CD4-positive, alpha-beta memory T cell (primary cell): ENCODE measurements at places on chromosomes 5 and 9. TPM values are rescaled to one million over a fixed set of nuclear protein-coding genes. Genes with fewer than 3 reads are reported as not detected.

The BHMT2 gene
- not detected for total RNA-seq

The SPINK6 gene
- total RNA-seq: not detected

- DNase-seq: no peak
These were observed 873 bp downstream of the C9orf50 start for GRCh38 chr9:129619787-129620668.

DNA sequence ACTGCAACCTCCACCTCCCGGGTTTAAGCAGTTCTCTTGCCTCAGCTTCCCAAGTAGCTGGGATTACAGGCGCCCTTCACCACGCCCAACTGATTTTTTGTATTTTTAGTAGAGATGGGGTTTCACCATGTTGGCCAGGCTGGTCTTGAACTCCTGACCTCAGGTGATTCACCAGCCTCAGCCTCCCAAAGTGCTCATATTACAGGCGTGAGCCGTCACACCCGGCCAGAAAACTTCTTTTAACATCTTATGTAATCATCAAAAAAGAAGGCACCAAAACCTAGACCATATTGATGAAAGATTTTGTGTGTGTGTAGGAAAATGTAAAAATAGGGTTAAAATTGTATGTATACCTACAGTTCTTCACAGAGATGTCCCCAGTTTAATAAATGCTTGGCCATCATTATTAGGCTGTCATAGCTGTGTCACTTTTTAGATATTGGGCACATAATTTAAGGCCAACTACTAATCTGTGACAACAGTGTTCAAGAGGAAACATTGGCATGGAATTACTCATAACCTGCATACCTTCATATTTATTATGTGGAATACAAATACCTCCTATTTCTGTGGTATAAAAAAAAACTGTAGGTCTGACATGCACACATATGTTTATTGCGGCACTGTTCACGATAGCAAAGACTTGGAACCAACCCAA, 44.4 kb downstream of the RAD50 start:
- no peak for DNase-seq

- no peak for DNase-seq
These were observed 191.0 kb downstream of the ADAMTS6 start for GRCh38 chr5:65290677-65291076.

DNA sequence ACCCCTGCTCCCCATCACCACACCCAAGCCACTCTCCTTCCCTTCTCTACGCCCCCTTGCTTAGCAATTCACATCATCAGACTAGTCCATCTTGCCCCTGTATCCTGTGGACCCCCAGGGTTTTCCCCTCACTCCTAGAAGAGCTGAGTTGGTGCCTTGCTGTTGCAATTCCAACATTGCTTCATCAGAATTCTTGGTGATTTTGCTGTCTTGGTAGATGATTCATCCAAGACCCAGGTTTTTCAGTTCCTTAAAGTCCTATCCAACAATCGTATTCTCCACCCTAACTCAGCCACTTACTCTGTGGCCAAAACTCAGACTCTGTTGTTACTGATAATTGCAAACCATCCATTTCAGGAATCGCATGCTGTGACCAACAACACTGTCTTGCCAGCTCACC, 21.4 kb upstream of the CCNJL start:
- DNase-seq: no peak

DNA sequence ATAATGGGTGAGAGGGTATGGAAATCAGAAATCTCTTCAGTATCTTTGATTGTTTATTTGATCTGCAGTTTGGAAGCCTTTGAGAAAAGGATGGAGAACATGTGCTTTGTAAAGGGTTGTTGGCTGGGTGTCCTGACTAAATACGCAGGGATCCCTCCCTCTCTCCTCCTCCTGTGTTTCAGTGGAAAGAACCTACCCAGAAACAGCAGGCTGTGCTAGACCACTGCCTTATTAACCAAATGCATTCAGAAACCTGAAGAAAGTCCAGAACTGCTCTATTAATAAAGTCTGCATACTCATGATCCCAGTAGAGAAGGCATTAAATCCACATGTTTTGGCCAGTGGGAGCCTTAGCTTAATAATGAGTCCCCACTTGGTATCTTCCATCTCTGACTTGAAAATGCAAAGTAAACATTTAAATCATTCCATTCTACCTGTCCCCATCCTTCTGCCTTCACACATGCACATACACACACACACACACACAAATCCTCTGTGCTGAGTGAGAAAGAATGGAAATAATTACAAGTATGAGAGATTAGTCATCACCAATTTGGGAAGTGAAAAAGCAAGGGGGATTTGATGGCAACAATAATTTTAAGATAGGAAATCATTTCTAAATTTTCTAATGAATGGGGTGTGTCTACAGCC, 10.0 kb upstream of the LECT2 start:
- no peak for DNase-seq

DNA sequence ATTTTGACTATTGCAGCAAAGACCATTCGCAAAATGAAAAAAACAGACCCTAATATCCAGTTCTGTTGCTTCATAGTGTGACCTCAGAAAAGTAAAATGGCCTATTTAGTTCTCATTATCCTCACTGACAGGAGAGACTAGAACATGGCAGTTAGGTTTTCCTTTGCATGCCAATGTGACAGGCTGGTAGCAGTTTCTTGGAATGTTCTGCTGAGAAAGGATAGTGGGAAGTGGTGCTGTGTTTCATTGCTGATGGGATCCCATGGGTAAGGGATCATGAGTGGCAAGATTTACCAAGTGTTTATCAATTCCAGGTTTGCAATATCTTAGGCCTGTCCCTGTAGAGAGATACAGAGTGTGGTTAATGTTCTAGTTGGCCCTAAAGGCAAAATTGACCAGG, 88.5 kb downstream of the ACER2 start:
- DNase-seq: no peak
